Ovary (tissue), 10 donors: ENCODE measurements at places on chromosomes 11 and 22.

- DNase-seq = no peak
Observed at GRCh38 chr11:73386016-73386415, 9.8 kb downstream of the RELT start.

GRCh38 chr11:17581732-17582053 is 34.6 kb downstream of the OTOG start:
- DNase-seq = no peak

DNA sequence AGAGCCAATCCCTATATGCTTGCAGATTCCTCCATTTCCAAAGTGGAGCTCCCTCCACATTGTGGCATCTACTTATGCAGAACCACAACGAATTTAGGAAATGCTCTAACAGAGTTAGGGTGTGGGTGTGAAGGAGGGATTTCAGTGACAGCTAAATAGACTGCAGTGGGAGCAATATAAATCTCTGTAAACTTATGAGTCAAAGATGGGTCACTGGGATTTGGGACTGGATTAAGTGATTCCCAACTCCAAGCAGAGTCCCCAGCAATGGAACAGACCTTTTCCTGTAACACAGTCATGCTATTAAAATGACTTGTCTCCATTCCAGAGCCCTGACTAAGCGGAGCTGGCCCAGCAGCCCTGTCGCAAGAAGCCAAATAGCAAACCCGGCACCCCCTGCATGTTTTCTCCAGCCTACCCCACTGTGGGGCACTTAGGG is 36.6 kb downstream of the RPL27A start:
- peak; percentile 40 for DNase-seq

DNA sequence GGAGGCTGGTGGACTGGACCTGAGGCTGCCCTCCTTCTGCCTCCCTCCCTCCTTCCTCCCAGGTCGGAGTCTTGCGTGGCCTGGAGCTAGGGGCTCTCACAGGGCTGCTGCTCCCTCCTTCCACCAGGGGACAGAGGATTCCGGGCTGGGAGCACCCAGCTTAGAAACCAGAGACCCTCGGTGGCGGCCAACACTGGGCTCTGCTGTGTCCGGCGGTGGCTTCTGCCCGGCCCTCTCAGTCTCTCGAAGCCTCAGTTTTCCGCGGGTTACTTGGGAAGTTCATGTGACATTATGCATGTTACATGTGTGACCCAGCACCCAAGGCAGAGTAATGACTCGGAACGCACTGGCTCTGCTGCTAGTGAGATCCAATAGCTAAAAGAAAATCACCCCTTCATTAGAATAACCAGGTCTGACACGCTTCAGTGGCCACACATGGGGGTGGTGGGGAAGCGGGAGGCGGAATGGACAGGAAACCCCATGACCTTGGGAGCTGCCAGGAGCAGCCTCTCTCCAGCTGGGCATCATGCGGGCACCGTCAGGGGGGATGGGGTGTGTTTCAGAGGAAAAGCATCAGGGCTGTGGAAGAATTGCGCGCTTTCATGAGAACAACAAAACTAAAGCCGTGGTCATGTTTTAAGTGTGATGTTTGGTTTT is 5.9 kb upstream of the MRGPRG start:
- DNase-seq = no peak

GRCh38 chr11:128775468-128775867 is 81.6 kb downstream of the FLI1 start:
- DNase-seq = no peak

DNA sequence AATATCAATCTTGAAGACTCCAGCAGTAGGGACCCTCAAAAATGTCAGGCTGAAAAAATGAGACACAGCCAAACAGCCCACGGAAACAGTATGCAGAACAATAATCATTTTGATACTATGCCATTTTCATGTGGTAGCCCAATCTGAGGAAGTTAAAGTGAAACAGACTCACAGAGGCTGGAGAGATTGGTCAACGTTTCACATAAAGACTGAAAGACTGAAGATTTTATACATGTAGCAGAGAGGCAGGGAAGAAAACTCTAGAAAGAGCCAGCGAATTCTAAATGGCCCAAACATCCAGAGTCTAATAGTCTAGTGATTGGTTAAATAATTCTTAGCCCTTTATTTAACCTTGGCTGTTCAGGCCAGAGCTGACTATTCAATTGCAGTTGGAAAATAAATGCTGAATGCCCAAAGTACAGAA is 49.4 kb downstream of the MAML2 start:
- DNase-seq = no peak

- no peak for DNase-seq
Observed at GRCh38 chr11:83641511-83641910, 355.3 kb upstream of the CCDC90B start.

GRCh38 chr11:117287668-117288067 is 3.5 kb upstream of the BACE1-AS start:
- DNase-seq = no peak

GRCh38 chr22:29108137-29108536 is 35.3 kb downstream of the KREMEN1 start:
- no peak for DNase-seq

- no peak for DNase-seq
Observed at GRCh38 chr11:78898266-78898775, 323.7 kb upstream of the NARS2 start.

DNA sequence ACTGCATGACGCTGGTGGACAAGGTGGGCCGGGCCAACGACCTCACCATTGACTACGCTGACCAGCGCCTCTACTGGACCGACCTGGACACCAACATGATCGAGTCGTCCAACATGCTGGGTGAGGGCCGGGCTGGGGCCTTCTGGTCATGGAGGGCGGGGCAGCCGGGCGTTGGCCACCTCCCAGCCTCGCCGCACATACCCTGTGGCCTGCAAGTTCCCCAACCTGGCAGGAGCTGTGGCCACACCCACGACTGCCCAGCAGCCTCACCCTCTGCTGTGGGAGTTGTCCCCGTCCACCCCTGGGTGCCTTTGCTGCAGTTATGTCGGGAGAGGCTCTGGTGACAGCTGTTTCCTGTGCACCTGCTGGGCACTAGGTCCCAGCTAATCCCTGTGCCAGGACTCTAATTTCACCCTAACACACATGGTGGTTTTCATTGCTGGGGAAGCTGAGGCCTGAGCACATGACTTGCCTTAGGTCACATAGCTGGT is 49.0 kb upstream of the PPP6R3 start:
- no peak for DNase-seq

DNA sequence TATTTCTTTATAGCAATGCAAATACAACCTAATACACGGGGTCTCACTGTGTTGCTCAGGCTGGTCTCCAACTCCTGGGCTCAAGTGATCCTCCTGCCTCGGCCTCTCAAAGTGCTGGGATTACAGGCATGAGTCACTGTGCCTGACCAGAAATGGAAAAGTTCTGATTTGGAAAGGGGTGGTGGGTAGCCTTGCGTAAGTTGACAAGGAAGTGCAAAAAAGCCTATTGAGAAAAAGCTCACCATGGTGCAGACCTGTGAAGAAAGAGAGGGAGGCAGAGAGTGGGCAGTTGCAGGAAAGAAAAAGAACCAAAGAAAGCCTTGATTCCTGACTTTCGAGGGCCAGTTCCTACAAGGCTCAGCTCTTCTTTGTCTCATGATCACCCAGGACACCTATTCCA is 27.1 kb downstream of the AGBL2 start:
- no peak for DNase-seq

DNA sequence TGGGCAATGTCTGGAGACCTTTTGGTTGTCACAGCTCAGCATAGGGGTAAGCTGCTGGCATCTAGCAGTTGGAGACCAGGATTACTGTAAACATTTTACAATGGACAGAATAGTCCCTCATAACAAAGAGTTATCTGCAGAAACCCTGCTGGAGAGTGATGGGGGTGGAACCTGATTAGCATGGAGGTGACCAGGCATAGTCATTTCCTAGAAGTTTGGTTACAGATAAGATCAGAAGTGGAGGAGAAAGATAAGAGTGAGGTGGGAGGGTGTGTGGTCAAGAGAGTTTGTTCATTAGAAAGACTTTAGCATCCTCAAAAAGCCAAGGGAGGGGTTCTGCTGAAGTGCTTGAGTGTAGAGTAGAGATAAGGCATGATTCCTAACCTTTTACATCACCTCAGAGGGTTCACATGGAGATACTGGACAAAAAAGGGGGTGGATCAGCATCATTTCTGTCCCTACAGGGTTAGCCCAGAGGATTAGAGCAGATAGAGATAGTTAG is 38.8 kb downstream of the PRDM11 start:
- DNase-seq = no peak

DNA sequence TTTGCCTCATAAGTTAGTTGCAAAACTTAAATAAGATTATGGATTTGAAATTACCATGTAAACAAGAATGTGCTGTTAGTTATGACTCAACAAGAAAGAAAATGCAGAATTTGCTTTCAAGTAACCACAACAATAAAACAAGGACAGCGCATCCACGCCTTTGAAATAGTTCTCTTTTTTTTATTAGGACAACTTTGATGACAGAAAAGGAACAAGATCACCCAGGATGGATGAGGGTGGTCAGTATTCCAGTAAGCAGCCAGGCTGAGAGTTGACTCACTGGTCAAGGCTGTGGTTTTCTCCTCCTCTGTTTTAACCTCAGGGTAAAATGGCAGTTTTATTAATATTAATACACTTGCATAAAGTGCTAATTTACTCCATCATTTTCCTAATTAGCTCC is 544.4 kb downstream of the OPCML start:
- no peak for DNase-seq

GRCh38 chr11:94866936-94867795 is 99.0 kb downstream of the AMOTL1 start:
- no peak for DNase-seq

DNA sequence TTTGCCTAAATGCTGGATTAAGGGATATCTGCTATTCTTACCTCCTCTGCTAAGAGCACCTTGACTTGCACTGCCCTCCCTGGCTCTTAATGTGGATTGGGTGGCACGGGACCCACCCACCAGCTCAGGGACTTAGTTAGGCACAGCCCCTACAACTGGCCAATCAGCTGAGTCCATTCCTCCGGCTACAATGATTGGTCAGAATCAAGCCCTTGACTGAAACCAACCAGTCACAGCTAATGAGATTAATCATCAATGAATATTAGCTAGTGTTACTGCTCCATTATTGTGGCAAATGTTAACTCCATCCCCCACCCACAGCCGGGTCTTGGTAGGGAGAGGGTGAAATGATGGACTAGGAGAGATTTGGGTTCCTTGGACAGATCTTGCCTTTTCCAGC is 328.0 kb downstream of the MN1 start:
- no peak for DNase-seq

GRCh38 chr11:117876059-117876340 is 458 bp downstream of the FXYD6 start:
- no peak for DNase-seq

DNA sequence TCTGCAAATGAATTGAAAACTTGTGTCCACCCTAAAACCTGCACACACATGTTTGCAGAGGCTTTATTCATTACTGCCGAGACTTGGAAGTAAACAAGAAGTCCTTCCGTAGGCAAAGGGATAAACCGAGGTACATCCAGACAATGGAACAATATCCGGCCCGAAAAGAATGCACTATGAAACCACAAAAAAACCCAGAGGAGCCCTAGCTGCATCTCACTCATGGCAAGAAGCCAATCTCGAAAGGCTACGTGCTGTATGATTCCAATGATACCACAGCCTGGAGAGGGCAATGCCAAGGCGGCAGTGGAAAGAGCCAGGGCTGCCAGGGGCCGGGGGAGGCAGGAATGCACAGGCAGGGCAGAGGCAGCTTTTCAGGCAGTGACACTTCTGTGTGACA is 3.2 kb upstream of the MRPL23 start:
- no peak for DNase-seq

DNA sequence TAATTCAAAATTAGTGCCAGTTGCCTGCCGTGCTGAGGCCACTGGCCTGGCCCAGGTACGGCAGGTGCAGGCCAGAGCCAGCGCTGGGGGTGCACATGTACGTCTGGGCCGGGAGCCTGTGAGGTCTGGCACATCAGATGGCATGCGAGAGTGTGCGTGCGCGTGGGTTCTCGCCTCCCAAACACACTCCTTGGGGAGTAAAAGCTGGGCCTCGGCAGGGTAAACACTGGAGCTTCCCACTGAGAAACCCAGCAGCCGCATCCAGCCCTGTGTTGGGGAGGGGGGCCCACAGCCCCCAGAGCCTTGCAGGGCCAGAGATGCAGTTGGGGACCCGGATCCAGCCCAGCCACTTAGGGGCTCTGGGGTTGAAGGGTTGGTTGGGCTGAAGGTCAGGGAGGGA is 37.8 kb downstream of the FLRT1 start:
- no peak for DNase-seq

DNA sequence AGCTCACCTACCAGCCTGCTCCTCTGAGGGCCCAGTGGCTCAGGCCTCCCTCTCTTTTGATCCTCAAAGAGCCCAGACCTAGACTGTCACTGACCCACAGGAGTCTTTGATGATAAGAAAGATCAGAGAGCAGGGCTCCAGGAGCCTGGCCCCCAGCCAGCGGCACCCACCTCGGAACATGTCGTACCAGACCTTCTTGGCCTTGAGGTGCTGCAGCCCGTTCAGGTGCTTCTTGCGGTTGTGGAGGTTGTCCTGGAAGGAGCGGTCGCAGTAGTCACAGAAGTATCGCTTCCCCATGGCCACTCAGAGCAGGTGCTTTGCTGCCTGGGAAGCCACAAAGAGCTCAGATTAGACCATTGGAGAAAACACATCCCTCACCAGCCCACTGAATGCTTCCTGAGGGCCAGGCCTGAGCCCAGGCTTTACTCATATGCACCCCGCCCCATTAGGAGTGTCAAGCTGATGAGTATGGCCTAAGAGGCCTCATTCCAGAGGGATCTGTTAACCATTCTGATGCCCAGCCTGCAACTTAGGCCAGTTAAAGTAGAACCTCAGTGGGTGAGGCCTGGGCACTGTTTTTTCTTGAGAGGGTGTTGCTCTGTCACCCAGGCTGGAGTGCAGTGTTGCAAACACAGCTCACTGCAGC is 18.4 kb downstream of the ZMAT5 start:
- no peak for DNase-seq

DNA sequence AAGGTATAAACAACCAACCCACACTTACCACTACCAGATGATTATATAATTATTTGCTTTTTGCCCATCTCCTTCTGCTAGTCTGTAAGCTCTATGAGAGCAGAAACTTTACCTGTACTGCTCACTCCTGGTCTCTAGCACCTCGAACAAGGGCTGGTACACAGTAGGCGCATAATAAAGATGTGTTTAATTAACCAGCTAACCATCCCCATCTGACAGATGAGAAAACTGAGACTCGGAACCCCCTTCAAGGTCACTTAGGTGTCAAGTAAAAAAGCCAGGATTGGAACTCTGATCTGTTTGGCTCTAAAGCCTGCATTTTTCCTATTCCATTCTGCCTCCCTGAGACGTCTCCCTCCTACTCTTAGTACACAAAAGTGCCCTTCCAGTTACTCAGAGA is 370.3 kb downstream of the TENM4 start:
- DNase-seq = no peak

GRCh38 chr11:63837027-63837688 is 1.8 kb upstream of the MARK2 start:
- peak; percentile 87 for DNase-seq
